AG04450 (cell line): ENCODE measurements at places on chromosomes 6 and 20.

- no peak for DNase-seq
These were observed 76.8 kb downstream of the SAMD5 start for GRCh38 chr6:147585256-147585655.

DNA sequence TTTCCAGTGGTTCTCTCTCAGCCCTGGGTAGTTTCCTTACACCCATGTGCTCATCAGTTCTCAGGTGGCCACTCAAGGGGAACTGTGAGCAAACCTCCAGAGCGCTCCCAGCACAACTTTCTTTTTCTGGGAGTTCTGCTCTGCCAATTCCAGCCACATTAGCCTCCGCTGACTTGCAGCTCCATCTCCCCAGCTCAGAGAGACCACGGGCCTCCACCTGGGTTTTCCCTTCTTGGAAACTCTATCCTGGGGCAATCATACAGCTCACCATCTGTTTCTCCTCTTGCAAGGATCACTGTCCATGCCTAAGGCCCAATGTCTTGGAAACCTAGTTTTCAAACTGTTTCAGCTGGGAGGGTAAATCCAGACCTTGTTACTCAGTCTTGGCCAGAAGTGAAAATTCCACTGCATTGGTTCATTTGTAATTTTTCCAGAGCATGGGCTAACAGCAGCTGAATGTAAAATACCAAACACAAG lies 129.9 kb downstream of the EYA2 start:
- DNase-seq = peak; percentile 61

DNA sequence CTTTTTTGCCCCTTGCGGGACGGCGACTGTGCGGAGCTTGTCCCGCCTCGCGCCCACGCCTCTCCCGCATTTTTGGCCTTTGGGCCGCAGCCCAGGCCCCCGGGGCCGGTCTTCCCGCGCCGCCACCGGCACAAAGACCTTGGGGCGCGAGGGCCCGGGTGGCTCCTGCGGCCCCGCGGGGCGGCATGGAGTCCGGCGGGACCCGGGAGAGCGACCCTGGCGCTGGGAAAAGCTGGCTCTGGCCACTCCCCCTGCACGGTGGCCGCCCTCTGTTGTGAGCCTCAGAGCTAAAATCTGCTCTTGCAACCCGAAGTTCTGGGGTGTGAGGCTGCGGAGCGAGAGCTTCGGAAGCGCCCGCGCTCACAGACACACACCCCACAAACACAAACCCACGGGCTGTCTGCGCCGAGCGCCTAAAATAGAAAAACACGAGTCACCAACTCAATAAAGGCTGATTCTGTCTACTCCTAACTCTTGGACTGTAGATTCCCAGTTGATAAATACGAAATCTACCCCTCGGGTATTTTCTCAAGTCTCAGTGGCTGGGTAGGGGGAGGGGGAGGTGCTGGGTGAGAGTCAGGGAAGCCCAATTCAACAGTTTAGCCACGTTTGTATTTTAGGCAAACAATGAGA lies 496 bp upstream of the BEND3 start:
- DNase-seq = no peak

GRCh38 chr20:47350181-47350550 lies 6.3 kb downstream of the ZMYND8 start:
- DNase-seq = no peak

DNA sequence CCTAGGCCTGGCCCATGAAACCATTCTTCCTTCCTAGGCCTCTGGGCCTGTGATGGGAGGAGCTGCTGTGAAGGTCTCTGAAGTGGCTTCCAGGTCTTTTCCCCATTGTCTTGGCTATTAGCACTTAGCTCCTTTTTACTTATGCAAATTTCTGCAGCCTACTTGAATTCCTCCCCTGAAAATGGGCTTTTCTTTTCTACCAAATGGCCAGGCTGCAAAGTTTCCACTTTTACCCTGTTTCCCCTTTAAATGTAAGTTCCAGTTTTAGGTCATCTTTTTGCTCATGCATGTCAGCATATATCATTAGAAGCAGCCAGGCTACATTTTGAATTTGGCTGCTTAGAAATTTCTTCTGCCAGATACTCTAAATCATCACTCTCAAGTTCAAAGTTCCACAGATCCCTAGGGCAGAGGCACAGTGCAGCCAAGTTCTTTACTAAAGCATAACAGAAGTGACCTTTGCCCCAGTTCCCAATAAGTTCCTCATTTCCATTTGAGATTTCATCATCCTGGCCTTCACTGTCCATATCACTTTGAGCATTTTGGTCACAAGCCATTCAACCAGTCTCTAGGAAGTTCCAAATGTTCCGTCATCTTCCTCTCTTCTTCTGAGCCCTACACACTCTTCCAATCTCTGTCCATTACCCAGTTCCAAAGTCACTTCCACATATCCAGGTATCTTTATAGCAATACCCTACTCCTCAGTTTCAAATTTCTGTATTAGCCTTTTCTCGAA lies 71.9 kb downstream of the TBC1D7 start:
- no peak for DNase-seq

DNA sequence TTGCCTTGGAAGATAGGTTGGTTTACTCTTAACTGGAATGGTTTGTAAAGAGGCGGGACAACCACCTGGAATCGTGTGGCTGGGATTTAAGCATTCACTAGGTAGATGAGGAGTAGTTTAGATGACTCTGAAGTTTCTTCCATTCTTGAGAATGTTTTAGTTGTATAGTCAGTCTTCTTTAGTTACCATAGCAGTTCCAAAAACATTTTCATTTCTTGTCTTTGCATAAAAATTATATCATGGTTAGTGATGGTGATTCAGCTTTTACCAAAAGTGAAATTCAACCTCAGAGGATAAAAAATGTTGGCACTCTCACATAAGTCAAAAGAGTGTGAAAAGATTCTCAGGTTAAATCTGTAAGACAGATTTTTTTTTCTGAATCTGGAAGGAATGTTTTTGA lies 70.3 kb downstream of the SMAP1 start:
- DNase-seq = no peak

GRCh38 chr6:166758136-166758704 lies 131.2 kb upstream of the RPS6KA2 start:
- DNase-seq = no peak

- DNase-seq = peak; percentile 3
These were observed 569 bp upstream of the CDC5L start for GRCh38 chr6:44386929-44387345.

GRCh38 chr6:74259981-74260380 lies 564.0 kb downstream of the CD109 start:
- no peak for DNase-seq

GRCh38 chr6:46914279-46914810 lies 7.4 kb downstream of the ADGRF5 start:
- DNase-seq = no peak

- DNase-seq = no peak
These were observed 43.7 kb downstream of the ADNP start for GRCh38 chr20:50887576-50887975.

GRCh38 chr20:965956-966355 lies 36.2 kb downstream of the RSPO4 start:
- DNase-seq = no peak

DNA sequence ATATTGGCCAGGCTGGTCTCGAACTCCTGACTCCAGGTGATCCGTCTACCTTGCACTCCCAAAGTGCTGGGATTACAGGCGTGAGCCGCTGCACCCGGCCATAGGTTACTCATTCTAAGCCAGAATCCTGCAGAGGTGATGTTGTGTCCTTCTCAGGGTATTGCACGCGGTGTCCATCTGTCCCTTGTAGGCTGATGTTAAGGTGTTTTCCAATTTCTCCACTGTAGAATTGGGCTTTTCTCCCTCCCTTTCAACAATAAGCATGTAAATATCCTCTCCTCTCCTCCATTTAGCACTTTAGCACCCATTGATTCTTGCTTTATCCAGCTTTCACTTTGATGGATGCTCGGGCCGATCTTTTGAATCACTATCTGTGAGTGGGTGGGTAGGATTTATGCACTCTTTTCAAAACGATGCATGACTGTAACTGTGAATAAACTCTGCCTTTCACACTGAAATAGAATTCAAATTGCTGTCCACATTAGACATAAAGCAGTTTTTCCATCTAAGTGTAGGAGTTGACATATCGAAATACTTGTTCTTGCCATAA lies 52.6 kb downstream of the ZBTB2 start:
- DNase-seq = no peak

DNA sequence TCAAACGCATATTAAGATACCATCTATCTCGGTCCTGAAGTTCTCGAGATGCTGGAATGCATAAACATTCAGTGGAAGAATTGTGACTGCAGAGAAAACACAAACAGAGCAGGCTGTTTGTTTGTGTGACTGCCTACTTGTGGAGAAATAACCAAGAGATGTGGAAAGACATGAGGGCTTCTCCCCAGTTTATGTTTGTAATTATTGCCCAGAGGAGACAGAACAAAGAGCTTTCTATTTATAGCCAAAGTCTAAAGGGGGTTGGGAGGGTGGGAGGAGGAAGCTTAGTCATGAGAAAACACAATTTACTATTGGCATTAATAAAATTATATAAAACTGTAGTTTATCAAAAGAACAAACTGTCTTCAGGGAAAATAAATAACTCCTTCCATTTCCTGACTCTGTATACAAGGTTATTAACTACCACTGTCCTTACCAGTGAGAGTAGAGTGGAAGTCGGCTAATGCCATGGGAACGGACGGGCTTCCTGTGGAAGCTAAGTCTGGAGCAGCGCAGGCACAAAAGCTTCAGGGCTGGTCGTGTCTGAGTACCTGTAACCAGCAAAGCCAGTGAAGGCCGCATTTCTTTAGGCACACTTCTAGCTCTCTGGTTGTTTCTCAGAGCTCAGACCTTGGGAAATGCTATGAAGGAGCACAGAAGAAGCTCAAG lies 200.2 kb upstream of the SUPT3H start:
- no peak for DNase-seq

- DNase-seq = no peak
These were observed 1.7 kb upstream of the TCP11 start for GRCh38 chr6:35142588-35143569.

- DNase-seq = no peak
These were observed 3.6 kb upstream of the EDN1 start for GRCh38 chr6:12286373-12287110.

- no peak for DNase-seq
These were observed 99.8 kb downstream of the LY86 start for GRCh38 chr6:6688283-6688682.

- no peak for DNase-seq
These were observed 155.3 kb downstream of the DHX35 start for GRCh38 chr20:39117491-39117890.

DNA sequence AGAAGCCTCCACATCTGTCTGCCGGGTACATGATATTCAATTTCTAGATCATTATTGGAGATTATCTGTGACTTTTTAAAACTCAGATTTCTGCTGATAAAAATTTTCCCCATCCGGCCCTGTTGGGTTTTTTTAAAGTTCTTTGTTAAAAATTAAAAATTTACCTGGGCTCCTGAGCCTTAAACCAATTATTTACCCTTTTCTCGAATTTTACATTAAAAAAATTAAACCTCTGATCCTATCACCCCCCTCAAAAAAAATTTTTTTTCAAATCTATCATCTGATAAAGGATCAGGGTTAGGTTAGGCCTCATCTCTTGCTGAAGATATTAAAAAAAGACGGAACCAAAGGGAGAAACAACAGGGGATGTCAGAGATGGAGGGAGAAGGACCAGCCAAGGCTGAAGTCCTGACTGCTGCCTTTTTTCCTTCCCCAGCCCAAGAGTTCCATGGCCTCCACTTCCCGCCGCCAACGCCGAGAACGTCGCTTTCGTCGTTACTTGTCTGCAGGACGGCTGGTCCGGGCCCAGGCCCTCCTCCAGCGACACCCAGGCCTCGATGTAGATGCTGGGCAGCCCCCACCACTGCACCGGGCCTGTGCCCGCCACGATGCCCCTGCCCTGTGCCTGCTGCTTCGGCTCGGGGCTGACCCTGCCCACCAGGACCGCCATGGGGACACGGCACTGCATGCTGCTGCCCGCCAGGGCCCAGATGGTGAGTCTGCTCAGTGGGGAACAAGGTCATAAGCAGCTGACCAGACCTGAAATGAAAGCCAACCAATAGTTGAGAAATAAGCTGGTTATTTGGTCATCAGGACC lies 527 bp downstream of the NFKBIL1 start:
- no peak for DNase-seq

DNA sequence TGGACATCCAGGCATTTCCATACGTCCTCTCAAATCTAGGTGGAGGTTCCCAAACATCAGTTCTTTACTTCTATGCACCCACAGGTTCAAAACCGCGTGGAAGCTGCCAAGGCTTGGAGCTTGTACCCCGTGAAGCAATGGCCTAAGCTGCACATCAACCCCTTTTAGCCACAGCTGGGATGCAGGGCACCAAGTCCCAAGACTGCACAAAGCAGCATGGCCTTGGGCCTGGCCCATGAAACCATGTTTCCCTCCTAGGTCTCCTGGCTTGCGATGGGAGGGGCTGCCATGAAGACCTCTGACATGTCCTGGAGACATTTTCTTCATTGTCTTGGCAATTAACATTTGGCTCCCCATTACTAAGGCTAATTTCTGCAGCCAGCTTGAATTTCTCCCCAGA lies 88.9 kb upstream of the CBLN4 start:
- DNase-seq = no peak

DNA sequence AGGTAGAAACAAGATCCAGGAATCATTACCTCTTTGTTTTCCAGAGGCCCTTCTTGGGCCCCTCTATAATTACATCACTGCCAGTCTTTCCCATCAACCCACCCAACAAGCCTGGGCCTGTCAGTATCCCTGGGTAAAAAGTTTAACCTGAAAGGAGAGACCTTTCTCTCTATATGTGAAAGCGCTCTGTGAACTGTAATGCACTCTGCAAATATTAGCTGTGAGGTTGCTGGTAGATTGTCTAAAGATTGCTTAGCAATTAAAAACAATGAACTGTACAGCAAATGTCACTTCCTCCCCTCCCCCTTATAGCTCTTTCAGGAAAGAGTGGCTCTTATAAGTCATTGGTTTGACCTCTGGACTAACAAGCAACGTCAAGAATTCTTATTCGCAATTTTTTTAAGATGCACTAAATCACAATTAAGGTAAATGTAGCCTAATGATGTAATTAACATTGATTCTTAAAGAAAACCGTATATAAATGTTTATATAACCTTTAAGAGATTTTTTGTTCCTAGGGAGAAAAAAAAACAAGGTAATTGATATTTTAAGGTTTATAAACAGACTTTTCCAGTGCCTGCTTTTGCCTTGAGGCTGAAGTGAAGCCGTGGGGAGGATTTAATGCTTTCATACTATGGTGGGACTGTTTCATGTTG lies 18.4 kb downstream of the ECT2L start:
- no peak for DNase-seq

DNA sequence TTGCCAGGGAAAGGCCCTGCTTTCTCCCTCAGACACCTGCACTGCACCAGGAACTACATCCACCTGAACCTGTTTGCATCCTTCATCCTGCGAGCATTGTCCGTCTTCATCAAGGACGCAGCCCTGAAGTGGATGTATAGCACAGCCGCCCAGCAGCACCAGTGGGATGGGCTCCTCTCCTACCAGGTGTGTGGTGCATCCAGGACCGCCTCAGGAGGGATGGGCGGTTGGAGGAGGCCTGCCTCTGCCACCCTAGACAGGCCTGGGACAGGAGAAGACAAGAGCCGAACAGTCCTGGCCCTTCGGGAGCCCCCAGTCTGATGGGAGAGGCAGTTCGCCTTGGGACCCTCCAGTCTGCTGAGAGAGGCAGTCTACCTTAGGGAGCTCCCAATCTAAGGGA lies 24.2 kb downstream of the GLP1R start:
- DNase-seq = no peak

GRCh38 chr6:7624796-7625710 lies 35.1 kb downstream of the SNRNP48 start:
- DNase-seq = no peak
